ENCODE measurements at places on chromosomes 12 and 14.

GRCh38 chr14:95483309-95484165, 32.9 kb downstream of the SYNE3 start:
- DNase-seq: no peak

DNA sequence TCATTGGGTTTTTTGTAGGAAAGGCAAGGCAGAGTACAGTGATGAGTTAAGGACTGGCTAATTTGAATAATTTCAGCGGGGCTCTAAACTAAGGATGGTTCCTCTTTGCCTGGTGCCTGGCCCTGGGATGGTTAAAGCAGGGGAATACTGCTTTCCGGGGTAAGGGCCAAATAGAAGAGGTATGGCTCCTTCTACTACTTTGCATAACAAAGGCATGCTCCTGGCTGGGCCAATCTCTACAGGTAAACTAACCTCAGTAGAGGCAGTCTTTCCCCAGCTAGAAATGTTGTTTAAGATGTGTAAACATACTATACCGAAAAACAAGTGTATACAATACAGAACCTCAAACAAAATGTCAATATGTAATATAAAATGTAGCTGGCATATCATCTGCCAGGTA, 1239.0 kb downstream of the SLC16A7 start:
- DNase-seq: no peak

- no peak for DNase-seq
Observed at GRCh38 chr12:61750604-61751003, 509.6 kb upstream of the USP15 start.

DNA sequence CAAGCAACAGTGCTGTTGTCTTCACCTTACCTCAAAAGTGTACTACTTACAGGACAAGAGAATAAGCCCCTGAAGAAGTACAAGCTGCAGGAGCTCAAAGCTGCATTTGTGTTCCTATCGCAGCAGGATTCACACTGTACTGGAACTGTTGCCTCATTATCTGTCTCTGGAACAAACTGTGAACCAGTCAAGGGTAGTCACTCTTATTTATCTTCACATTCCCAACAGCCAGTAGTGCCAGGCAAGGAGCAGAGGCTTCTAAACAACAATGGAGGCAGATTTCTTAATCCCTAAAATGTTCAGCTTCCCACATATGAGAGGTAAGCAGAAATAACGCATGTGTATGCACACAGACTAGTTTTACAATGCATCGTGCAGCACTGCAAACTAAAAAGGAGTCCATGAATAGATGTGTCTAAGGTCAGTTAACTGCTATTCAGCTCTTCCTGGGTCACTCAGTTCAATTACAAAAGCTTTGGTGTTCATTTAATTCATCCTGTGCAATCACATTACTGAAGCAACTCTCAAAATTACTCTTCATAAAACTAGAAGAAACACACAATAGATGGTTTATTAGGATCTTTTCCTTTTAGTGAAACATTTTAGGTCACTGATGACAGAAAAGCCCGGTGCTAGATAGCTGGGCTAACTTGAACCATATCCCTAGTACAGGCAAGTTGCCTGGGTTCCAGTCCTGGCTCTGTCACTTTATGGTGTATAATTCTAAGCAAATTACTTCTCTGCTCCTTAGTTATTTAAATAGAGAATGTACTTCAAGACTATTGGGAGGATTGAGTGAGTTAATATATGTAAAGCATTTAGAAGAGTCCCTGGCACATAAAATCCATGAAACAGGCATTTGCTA, 2.7 kb downstream of the APPL2 start:
- no peak for DNase-seq

GRCh38 chr14:61811882-61812346, 49.7 kb downstream of the SNAPC1 start:
- DNase-seq: no peak

DNA sequence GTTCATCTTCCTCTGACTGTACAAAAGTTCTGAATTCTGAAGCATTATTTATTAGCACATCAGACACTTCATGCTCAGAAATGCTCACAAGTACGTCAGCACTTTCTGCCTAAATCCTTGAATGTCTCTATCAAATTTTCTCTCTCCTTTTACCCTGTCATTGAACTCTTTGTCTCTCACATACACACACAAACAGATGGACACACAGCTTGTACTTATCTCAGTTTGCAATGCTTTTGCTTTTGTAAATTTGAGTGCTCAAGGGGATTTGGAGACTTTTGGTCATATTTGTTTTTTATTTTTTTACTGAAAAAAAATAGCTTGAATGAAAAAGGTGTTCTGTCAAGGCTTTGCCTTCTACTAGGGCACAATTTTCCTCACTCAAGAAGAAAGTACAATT, 64.2 kb upstream of the PDZRN4 start:
- DNase-seq: no peak

GRCh38 chr14:54609576-54609975, 42.6 kb downstream of the SAMD4A start:
- DNase-seq: no peak
